ENCODE measurements at places on chromosomes 1 and 21.
A peak's percentile ranks its signal among the peaks of the same experiment; 100 is the strongest.

DNA sequence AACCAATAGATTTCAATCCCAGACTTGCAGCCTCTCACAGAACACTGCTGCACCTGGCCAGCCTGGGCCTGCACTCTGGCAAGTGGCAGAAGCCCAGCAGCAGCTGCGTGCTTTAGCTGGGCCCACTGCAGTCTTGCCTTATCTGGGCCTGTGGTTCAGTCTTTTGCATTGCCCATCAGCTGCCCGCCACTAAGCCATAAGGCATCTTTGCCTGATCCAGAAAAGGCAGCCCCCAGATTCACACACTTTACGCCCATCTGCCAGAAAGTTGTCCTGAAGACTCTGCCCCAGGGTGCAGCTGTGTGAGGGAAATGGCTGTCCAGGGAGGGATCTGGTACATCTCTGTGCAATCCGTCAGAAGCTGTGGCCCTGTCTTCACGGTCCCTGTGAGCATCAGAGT, 217.0 kb downstream of the DNAH14 start:
- DNase-seq = no peak

DNA sequence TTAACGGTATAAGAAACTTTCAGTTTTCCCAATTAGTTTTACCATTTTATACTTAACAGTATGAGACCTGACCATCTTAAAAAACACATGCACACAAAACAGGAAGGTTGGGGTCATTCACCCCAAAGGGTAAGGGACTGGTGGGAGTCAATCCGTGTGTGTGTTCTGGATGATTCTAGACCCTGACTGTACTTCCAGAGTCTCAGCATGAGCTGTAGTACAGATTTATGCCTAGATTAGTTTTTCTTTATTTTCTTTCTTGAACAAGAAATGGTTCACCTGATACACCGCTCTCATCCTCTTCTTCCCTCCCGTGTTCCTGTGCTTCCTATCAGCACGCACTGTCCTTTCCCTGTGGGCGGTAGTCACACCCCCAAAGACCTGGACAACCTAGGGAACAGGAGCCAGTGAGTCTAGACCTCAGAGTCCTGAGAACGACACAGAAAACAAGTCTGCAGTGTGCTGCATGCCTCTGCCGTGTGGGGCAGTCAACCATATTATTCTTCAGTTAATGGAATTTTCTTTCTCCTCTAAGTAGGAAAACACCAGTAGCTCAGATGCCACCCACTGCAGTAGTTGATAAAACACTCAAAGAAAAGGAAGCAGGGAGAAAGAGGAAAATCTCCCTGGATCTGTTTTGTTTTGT, 38.9 kb upstream of the MRPS6 start:
- DNase-seq = no peak

- peak; percentile 95 for DNase-seq
These were observed at the start of gene TMEM51 for GRCh38 chr1:15153184-15153841. TSS of gene TMEM51 (plus strand) at chr1:15153747. CDS start at chr1:15215088, 61,341 bp downstream.

- DNase-seq = no peak
These were observed 30.9 kb downstream of the LMO4 start for GRCh38 chr1:87359586-87359985.

GRCh38 chr1:15020943-15021745, 132.4 kb upstream of the TMEM51 start:
- no peak for DNase-seq
